Fibroblast of skin of right biceps (primary cell): ENCODE measurements at places on chromosomes 4 and X.

GRCh38 chrX:21946925-21947641 lies 6.6 kb downstream of the SMS start:
- DNase-seq = peak; percentile 75

DNA sequence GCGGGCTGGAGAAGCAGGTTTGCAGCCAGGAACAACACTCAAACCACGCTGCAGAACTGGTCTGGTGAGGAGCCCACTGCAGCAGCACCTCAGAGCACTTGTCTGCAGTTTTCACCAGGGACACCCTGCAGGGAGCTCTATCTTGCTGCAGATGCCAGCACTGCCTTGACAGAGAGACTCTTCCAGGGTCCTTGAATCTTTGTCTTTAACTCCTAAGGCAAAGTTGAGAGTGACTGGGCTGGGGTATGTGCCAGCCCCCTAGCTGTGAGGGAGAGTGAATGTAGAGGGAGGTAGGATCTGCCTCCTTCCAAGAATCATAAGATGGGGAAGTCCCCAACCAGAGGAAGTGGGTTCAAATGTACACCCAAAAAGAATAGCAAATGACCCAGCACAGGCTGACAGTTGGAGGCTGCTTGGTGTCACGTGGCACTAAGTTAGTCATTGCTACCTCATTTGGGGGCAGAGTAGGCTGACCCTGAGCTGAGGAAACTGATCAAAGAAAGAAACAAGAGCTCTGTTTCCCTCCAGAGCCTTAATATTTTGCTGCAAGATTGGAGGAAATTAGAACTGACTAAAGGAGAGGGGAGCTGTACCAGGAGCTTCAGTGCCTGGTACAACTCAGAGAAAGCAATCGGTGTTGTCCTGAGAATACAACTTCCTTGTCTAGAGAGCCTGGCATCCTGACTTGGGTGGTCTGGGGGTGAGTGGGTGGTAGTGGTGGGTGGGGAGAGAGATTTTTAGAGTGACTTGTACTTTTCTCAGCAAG lies 28.2 kb upstream of the HUWE1 start:
- DNase-seq = no peak

DNA sequence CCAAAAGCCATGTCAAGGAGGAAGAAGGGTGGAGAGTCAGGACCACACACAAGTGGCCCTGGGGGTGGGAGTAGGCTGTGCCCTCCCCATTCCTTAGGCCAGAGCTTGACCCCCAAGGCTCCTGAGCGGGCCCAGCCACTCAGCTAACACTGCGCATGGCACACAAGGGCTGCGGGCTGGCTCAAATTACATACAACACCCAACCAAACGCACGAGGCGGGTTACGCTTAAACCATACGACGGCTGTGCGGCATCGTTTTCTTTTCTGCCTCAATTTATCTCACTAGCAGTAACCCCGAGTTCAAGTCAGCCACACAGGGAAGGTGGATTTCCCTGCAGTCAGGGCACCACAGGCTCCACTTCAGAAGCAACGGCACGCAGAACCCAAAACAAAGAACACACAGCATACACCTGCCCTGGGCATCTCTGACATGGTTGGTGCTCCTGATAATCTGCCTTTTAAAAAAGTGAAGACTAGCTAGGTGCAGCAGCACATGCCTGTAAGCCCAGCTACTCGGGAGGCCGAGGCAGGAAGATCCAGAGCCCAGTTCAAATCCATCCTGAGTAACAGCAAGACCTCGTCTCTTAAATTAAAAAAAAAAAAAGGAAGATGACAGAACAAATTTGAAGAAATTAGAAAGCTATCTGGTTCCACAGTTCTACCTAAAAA lies 2.9 kb downstream of the GAK start:
- DNase-seq = no peak

GRCh38 chrX:1537031-1537715 lies at the start of gene P2RY8:
P2RY8 (minus strand) TSS chrX:1537185; CDS start chrX:1466558, 70,627 bp downstream.
- DNase-seq = peak; percentile 9

DNA sequence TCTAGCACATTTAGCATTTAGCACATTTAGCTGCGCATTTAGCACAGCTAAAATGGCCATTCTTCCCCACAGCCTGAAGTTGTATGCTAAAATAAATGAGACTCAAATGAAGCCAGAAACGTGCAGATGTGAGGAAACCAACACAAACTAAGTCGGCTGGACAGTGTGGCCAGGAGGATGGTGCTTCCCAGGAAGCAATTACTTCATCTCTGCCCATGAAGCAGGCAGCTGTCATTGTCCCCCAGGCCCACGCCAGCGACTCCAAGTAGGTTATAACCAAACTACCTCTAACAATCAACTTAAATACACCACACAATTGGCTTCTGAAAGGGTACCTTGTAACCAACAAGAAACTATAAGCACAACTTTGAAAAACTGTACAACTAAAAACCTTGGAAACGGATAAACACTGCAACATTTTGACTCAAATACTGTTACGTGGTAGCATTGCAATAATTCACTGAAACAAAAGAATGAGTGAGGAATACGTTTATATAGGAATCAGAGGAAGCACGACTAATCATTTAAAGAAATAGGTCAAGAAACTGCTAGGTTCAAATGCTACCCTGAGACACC lies 39.2 kb downstream of the AFAP1 start:
- no peak for DNase-seq

GRCh38 chr4:4217113-4217512 lies 9.6 kb downstream of the OTOP1 start:
- peak; percentile 22 for DNase-seq

GRCh38 chr4:2768124-2768523 lies 12.0 kb upstream of the TNIP2 start:
- no peak for DNase-seq

- DNase-seq = no peak
These were observed 42.0 kb downstream of the SGMS2 start for GRCh38 chr4:107866726-107867125.

GRCh38 chr4:185587030-185587426 lies 51.7 kb upstream of the PDLIM3 start:
- no peak for DNase-seq

GRCh38 chr4:85084371-85085094 lies 118.0 kb upstream of the WDFY3 start:
- peak; percentile 66 for DNase-seq

GRCh38 chrX:14591976-14592375 lies 62.6 kb downstream of the GLRA2 start:
- DNase-seq = peak; percentile 71

DNA sequence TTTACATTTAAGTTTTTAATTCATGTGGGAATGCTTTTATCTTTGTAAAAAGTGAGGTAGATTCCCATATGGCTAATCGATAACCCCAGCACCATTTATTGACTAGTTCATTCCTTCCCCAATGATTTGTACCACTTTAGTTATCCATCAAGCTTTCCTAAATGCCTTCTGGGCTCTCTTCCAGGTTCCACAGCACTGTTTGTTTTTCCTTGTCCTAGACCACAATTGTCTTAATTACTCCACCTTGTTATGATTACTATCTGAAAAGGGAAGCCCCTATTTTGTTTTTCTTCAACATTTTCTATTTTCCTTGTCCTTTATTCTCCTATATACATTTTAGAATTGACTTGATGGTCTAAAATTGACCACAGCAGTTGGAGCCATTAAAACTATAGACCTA lies 48.5 kb upstream of the GPRIN3 start:
- DNase-seq = no peak

DNA sequence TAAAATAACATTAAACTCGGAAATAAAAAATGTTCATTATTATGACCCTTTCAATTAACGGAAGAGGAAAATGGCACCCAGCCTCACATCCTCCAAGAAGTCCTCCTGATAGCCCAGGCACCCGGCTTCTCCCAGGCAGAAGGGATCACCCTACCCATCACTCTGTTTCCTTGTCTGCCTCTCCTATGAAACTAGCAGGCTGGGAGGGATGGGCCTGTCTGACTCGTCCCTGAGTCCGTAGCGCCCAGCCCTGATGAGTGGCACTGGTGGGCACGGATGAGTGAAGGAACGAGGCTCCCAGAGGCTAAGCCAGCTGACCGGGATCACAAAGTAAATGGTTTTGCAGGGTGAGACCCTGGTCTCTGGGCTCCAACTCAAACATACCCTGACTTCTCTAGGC lies 28.6 kb upstream of the KIAA0232 start:
- no peak for DNase-seq

GRCh38 chr4:80948141-80948540 lies 82.4 kb upstream of the BMP3 start:
- DNase-seq = peak; percentile 46

DNA sequence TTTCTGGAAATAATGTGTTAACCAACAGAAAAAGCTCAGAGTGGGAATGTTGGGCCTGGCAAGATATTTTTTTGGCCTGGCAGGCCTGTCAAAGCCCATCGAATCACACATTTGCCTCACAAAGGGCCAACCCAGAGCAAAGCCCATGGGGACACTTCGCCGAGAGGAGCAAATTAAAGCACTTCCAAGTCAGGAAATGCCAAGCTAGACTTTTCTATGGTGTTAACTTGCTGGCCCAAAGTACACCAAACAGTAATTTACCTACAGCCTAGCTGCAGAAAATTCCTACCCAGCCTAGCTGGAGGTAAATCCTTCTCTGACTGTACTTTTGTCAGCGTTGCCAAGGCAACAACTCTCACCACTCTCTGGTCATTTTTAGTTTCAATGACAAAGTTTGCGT lies 288.6 kb upstream of the LDB2 start:
- peak; percentile 16 for DNase-seq

GRCh38 chr4:83125738-83126141 lies 11.2 kb upstream of the PLAC8 start:
- no peak for DNase-seq

DNA sequence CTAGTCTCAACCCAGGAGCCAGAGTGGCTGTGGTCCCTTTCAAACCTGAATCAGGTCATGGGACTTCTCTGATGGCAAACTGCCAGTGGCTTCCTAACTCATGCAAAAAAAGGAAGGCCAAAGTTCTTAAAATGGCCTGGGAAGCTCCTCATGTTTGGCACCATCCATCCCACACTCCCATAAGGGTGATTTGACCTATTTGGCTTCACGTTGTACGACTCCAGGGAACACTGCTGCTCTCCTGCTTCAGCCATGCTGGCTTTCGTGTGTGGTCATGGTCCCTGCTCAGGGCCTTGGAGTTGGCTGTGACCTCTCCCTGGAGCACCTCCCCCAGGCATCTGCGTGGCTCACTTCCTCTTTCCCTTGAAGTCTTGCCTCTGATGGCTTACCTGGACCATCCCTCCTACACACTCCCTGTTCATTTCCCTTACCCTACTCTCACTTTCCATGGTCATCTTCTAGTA lies 12.8 kb upstream of the TMSB4X start:
- no peak for DNase-seq

- DNase-seq = peak; percentile 2
These were observed 216.4 kb upstream of the RASGEF1B start for GRCh38 chr4:81688085-81688484.

DNA sequence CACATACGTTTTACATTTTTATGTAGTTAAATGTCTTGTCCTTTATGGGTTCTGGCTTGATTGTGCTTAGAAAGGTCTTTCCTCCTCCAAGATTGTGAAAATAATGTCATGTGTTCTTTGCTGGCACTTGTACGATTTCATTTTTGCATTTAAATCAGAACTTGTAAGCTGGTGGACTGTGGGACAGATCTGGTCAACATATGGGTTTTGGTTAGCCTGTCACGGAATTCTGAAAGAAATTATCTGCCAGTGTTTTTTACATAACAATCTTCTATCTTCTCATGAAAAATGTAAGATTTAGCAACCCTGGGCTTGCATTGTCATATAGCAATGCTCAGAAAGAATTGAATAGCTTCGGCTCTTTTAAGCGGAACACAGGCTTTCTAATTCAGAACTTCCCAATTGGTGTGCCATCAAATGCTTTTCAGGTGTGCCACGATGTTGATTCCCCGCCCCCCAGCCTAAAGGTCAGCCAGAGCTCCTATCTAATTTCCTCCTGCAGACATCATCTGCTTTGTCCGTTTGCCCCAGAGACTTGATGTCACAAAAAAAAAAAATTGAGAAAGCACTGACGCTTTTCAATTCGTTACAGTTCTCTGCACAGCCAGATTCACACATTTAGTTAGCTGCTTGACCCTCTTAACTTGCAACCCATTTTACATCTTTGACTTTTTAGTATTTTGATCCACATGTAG lies 16.2 kb downstream of the AFF1 start:
- no peak for DNase-seq

DNA sequence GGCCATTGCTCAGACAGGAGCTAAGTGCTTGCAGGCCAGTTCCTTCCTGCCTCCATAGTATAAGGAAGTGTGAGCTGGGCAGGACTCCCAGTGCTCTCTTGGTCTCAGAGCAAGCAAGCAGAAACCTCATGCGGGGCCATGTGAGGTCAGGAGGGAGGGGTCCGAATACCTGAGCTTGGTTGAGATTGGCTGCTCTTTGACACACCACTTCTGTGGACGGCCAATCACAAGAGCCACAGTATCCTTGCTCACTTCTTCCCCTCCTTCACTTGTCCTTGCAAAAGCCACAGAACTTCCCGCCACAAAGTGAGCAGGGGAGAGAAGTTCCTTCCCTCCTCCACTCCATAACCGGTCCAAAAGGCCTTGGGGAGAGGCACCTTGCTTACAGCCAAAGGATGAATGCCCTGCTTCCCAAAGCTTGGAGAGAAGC lies 56.7 kb downstream of the PRPS1 start:
- DNase-seq = peak; percentile 31

DNA sequence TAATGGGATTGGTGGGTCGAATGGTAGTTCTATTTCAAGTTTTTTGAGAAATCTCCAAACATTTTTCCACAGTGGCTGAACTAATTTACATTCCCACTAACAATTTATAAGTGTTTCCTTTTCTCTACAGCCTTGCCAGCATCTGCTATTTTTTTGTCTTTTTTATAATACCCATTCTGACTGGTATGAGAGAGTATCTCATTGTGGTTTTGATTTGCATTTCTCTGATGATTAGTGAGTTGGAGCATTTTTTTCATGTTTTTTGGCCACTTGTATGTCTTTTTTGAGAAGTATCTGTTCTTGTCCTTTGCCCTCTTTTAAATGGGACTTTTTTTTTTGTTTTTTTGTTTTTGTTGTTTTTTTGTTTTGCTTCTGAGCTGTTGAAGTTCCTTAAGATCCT lies 200.0 kb upstream of the GK2 start:
- no peak for DNase-seq

DNA sequence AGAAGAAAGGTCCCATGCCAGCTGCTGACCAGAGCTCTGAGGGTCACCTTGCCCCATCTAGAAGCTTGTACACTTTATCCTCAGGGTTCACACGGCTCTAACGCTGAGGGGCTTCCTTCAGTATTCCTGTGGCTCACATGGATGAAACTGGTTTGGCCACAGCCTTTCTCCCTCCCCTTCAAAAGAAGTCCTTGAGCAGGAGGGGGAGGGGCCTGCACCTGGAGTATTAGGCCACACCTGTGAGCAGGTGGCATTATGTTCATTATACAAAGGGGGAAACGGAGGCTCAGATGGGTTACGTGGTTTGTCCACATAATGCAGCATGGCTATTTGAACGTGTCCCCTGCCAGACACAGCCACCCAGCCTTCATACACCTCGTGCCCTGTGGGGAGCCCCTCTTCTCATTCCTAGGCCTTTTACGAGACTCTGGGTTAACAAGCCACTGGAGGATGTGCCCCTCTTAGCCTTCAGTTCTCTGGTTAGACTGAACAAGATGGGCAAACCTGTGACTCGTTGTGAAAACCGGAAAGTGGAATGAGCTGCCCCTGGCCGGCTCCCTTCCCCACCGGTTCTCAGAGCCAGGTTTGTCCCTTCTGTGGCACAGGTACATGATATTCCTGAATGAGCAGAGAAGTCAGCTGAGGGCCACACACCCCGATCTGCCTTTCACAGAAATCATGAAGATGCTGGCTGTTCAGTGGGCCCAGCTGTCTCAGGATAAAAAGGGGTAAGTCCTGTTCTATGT lies 27.2 kb upstream of the JAKMIP1 start:
- no peak for DNase-seq
